ACHN (cell line): ENCODE measurements at places on chromosomes 2 and 18.

DNA sequence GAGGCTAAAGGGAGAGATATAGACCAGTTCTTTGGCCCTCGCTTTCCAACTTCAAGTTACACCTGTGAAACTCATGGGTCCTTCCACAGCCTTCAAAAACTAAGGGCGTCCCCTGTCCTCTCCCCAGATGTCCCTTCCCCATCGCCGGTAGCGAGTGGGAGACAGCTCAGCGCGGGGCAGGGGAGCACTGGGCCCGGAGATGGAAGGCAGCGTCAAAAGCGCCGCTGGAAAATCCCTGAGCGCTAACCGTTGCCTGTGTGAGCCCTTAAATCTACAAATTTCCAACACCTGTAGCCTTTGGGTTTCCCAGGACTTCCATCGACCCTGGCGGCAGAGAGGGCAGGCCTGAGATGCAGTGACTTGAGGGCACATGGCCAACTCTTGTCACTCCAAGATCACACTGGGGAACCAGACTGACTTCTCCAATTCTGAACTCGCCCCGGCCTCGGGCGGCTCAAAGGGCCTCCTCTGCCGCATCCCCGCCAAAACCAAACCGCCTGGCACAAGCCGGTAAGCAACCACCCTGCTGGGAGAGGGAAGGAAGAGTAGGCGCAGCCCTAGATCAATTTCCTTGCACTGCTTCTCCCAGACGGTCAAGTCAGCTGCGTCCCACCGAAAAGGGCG lies 879 bp upstream of the EPAS1 start:
- DNase-seq: no peak

DNA sequence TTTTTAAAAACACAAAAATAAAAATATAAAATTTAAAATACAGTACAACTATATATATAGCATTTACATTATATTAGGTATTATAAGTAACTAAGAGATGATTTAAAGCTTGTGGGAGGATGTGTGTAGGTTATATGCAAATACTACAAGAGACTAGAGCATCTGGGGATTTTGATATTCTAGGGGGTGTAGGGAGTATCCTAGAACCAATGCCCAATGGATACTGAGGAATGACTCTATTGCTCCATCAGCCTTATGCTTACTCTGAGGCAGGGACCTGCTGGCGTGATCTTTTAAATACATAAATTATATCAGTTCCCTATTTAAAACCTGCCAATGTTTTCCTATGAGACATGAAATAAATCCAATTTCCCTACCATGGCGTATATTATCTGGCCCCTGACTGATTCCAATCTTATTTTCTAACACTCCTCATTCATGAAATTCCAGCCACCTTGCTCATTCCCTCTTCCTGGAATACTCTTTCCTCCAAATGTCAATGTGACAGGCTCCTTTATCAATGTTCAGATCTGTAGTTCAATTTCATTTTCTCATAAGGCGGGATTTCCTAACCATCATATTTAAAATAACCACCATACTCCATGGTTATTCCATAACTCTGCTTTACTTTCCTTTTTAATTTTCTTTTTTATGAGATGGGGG lies 22.2 kb downstream of the SP3 start:
- DNase-seq: no peak

- DNase-seq: no peak
These were observed 515.8 kb downstream of the SUCLG1 start for GRCh38 chr2:83943265-83943664.

GRCh38 chr2:105912081-105912480 lies 167.4 kb downstream of the NCK2 start:
- no peak for DNase-seq

DNA sequence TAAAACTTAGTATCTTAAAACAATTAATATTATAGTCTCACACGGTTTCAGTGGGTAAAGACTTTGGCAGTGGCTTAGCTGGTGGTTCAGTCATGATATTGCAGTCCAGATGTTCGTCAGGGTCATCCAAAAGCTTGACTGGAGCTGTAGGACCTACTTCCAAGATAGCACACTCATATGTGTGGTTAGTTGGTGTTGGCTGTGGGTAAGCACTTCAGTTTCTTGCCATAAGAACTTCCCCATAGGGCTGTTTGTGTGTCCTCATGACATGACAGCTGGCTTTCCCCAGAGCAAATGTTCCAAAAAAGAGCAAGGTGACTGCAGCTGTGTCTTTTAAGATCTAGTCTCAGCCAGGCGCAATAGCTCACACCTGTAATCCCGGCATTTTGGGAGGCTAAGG lies 48.5 kb upstream of the EPC2 start:
- no peak for DNase-seq

- DNase-seq: peak; percentile 18
These were observed 171.1 kb upstream of the CCDC150 start for GRCh38 chr2:196468394-196468793.

DNA sequence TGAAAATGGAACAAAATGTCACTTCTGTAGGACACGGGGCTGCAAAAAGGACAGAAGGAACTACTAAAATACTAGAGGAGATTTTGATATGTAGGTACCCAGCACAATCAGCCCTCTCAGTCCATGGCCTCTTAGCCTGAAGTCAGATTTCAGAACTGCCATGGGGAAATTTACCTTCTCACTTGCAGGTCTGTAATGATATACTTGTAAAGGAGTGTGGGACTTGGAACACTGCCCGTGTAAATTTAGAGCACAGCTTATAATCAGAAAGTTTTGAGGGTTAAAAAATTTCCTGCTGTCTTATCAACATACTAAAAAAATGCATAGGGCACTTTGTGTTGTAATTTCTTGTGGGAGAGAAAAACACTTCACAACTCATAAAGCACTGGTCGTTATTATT lies 60.6 kb downstream of the ZEB2 start:
- DNase-seq: no peak

GRCh38 chr2:110828330-110828729 lies 96.0 kb downstream of the ACOXL start:
- no peak for DNase-seq

DNA sequence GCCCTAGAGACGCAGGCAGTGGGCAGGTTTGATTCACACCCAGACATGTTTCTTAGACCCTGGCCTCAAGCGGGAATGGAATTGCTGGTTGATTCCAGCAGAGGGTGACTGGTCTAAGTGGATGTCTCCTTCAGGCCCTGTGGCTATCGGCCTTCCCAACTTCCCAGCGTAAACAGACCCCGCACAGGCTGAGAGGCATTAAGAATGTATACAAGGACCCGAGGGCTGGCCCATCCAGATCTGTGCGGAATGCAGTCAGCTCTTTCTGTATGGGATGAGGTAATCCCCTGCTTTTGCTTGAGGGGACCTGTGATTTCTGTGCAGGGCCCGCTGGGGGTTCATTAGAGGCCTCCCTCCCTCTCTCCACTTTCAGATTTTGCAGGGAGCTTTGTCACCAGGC lies 6.5 kb downstream of the ACKR3 start:
- no peak for DNase-seq

DNA sequence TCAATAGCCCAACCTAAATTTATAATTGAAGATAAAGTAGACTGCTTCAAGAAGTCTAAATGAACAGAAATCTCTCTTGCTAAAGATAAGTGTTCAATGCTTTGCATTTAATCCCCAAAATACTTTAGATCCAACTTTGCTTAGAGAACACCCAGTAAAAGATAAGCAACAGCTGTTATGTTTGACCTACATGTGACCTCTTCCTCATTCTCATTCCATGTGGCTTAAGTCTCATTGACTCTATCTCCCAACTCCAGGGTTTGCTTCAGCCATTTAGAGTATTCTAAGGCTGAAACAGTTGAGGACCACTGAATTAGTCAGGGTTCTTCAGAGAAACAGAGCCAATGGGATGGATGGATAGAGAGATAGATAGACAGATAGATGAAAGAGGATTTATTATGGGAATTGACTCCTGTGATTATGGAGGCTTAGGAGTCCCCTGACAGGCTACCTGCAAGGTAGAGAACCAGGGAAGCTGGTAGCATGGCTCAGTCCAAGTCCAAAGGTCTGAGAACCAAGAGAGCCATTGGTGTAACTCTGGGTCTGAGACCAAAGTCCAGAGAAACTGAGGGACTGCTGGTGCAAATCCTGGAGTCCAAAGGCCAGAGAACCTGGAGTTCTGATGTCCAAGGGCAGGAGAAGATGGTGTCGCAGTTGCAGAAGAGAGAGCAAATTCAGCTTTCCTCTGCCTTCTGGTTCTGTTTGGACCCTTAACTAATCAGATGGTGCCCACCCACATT lies 32.1 kb downstream of the CRYGD start:
- no peak for DNase-seq

DNA sequence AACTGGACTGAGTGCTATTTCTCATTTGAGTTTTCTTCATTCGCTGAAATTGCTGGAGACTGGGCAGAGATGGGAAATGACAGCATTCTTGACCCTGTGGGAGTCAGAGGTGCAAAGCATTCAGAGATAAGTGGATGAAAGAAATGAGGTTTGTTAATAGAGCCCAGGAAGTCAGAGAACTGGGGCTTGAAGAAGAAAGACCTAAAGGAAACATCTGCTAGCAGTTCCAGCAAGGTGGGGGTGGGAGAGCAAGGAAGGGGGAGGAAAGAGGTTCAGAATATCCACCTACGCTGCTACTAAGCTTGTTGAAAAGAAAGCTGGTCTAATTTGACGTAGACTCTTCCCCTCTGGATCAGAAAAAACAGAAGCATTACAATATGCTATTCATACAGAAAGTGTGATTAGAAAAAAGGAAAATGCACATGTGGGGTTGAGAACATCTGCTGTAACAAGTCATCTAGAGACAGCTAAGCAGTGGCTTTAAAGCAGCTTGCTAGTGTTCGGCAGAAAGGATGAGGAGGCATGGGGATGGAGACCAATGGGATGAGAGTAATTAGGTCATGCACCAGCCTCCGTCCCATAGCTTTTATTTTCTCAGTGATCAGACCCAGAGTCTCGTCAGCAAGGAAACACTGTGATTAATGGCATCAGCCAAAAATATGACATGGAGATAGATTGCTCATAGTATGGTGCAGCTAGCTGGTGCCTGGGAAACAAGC lies 29.7 kb downstream of the NAB1 start:
- DNase-seq: no peak

- no peak for DNase-seq
These were observed 415.9 kb downstream of the GRB14 start for GRCh38 chr2:164205347-164205746.

- peak; percentile 10 for DNase-seq
These were observed 17.8 kb downstream of the RASGRP3 start for GRCh38 chr2:33494155-33494779.

GRCh38 chr18:32391126-32391525 lies 79.6 kb downstream of the GAREM1 start:
- no peak for DNase-seq

GRCh38 chr2:236858661-236859060 lies 227.0 kb upstream of the COPS8 start:
- DNase-seq: no peak

DNA sequence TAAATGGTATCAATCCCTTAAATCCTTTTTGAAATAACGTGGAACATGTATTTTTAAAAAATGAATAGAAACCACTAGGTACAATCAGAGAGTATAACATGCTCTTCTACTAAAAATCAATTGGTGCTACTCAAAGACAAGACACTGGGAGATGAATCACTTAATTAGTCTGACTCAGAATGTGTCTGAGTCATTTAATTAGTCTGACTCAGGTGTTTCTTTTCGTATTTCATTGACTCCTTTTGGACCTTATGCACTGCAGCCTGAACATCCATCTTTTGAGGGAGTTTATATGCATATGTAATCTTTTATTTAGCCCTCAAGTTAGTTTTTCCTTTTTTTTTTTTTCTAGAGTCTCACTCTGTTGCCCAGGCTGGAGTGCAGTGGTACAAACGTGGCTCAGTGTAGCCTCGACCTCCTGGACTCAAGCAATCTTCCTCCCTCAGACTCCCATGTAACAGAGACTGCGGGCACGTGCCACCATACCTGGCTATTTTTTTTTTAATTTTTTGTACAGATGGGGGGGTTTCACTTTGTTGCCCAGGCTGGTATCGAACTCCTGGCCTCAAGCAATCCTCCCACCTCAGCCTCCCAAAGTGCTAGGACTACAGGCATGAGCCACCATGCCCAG lies 26.5 kb downstream of the PPP4R3B start:
- peak; percentile 38 for DNase-seq

GRCh38 chr2:220419647-220420046 lies 792.2 kb downstream of the SLC4A3 start:
- no peak for DNase-seq

- no peak for DNase-seq
These were observed 4.7 kb downstream of the IL1A start for GRCh38 chr2:112779598-112779997.

GRCh38 chr2:200609028-200609614 lies 23.3 kb downstream of the AOX1 start:
- DNase-seq: peak; percentile 86
